ENCODE measurements at places on chromosomes 4 and X.

DNA sequence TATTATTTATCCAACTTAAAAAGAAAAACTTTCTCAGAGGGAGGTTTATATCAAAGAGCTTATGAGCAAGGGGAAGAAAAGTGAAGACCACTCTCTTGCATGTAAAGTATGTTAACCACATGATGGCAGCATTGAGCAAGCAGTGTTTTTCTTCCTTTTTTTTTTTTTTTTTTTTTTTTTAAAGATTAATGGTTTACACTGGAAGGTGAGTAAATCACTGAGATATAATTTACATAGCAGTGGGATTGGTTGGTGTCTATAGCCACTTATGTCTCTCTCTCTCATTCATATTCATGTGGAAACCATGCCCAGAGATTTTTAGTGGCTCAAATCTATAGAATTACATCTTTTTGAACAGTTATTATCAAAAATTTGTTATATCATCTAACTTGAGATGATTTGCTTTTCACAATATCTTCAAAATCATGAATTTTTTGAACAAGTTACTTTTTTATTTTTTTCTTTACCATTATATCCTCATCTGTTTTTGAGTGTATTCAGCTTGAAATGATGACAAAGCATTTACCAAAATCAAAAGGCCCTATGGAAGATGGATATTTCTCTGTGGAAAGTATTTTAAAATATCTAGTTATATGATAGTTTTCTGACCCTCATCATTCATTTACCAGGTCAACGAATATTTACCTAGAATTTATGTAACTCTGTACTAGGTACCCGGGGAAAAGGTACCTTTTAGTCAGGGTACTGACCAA is 31.6 kb downstream of the MTHFD2L start:
- no peak for DNase-seq

DNA sequence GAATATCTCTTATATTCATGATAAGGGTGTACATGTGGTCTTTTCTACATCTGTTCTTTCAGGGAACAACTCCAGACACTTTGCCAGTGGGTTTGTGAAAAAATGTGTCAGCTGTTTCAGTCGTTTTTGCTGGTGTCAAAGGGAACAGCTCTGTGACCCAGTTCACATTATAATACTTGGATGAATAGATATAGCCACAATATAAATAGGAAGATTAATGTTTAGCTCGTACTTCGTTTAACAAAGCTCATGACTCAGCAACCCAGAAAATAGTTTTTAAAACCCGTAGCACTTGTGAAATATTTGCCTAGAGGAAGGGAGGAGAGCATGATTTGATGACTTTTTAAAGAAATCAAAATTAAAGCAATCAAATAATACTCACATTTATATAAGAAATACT is 7.9 kb downstream of the LIAS start:
- no peak for DNase-seq

GRCh38 chrX:68675571-68675970 is 28.1 kb downstream of the STARD8 start:
- DNase-seq, result no peak

- DNase-seq, result no peak
Measured at GRCh38 chrX:6383917-6384316, 151.0 kb downstream of the VCX3A start.

GRCh38 chr4:177125656-177126055 is 184.0 kb upstream of the NEIL3 start:
- no peak for DNase-seq

GRCh38 chr4:142435599-142436235 is 410.4 kb downstream of the INPP4B start:
- no peak for DNase-seq

GRCh38 chr4:53986062-53986461 is 78.3 kb downstream of the CHIC2 start:
- DNase-seq, result no peak

DNA sequence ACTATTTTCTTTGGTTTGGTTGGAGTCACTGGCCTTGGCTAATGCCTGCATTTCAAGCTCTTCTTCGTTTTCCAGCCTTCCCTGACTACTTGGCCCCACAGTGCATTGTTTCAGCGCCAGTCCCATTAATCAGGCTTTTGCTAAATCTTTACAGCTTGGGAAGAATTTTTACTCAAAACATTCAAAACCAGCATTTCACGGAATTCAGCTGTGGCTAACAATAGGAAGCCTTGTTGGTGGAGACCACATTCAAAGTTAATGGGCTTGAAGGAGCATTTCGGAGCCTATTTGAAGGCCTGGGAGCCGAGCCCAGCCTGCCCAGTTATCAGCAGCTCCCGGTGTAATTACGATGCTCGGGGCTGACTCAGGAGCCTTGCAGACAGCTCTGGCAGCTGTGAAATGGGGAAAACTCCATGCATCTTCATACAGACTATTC is 30.8 kb upstream of the VCX2 start:
- no peak for DNase-seq

DNA sequence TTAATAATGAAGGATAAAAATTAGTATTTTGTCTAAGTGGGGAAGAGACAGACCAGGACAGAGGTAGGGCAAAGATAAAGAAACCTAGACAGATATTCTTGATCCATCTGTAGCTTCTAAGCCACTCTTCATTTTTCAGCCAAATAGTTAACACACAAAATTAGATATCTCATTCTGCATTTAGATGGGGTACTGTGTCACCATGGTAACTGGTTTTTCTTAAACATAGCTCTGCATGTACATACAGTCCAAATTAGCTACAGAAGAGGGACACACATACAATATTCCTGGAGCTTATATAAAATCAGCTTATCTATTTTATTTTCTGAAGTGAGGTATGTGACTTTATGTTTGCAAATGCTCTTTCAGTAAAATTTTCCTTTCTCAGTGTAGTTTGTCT is 393.7 kb downstream of the PPP3CA start:
- DNase-seq, result no peak

- no peak for DNase-seq
Measured at GRCh38 chr4:122104184-122104583, 47.9 kb upstream of the BLTP1 start.

- no peak for DNase-seq
Measured at GRCh38 chr4:152430507-152430906, 105.4 kb downstream of the FBXW7 start.

DNA sequence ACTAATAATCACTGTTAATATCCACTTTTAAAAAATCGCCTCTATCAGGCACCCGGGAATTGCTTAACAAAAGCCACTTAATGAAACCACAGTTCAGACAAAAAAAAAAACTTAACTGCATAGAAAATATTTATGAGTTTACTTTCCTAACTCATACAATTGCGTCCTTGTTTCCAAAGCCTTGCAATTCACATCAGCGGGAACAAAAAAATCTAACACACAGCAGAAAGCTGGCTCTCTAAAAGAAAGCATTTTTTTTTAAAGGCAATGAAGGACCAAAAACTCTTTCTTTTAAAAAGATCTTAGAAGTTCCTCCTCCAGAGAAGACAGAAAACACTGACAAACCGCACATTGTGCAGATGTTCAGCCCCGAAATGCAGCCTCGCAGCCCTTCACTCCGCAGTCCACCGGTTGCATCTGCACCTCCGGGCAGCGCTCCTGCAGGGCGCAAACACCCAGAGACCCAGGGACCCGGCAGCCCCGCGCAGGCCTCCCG is 812 bp downstream of the FAT1 start:
- DNase-seq, result no peak

DNA sequence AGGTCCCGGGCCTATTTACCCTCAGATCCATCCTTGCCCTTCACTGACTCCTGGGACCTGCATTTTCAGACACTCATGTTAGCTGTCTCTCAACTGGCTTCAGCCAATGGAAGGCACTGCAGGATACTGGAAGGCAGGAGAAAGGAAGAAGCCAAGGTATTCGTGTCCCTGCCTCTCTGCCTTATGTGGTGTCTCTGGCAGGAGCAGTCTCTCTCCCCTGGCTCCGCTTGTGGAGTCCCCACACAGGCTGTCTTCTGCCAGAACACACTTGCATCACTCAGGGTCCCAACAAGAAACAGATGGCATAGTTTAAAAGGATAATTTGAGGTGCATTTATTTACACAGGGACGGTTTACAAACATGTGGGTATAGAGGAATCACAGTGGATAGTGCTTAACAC is 21.6 kb upstream of the MAPK10 start:
- DNase-seq, result no peak

GRCh38 chr4:8274765-8275547 is 5.4 kb downstream of the HTRA3 start:
- no peak for DNase-seq

- no peak for DNase-seq
Measured at GRCh38 chr4:183366206-183366835, 44.1 kb upstream of the CLDN24 start.

DNA sequence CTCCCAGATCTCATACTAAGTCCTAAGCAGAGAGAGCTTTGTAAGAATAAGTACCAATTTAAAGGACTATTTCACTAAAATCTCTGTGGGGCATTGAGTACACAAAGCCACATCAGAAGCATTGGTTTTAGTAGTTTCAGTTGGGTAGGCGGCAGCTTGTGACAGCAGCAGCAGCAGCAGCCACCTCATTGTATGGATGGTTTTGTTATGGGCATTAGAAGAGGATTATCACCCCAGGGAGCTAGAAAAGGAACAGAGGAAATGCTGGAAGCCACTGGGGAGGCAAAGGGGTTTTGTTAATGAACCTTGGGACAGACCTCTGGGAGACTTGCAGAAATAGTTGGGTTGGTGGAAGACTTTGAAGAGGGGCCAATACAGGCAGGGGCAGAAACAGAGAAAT is 93.9 kb upstream of the FRMPD3 start:
- DNase-seq, result no peak
